ENCODE measurements at places on chromosomes 4 and X. TPM values are rescaled to one million over a fixed set of nuclear protein-coding genes. Genes with fewer than 3 reads are reported as not detected.

The PPP2R2C gene
- 12.3 TPM for total RNA-seq

The FGF13 gene
- total RNA-seq = 0.51 TPM

The LIN54 gene
- total RNA-seq = 7.4 TPM

The XAGE2 gene
- not detected for total RNA-seq

The TSPAN7 gene
- 26.5 TPM for total RNA-seq

The TCP11X2 gene
- not detected for total RNA-seq

The CXXC4 gene
- total RNA-seq = 5.4 TPM

The POU4F2 gene
- total RNA-seq = not detected

The TKTL2 gene
- total RNA-seq = not detected

The CTAG1B gene
- not detected for total RNA-seq

The MSMO1 gene
- 8.5 TPM for total RNA-seq

The ATG4A gene
- total RNA-seq = 18.0 TPM

The TSPAN5 gene
- 2.1 TPM for total RNA-seq

The DAPP1 gene
- total RNA-seq = 0.73 TPM

The GJB1 gene
- total RNA-seq = not detected

The ARSJ gene
- 0.54 TPM for total RNA-seq

The CACNA1F gene
- not detected for total RNA-seq

The SLC49A3 gene
- 17.3 TPM for total RNA-seq

The MAOA gene
- total RNA-seq = 102 TPM

The RELL1 gene
- total RNA-seq = 23.6 TPM

The ABCG2 gene
- 1.0 TPM for total RNA-seq

The ZNF185 gene
- total RNA-seq = 1.9 TPM

The POLR2B gene
- total RNA-seq = 69.1 TPM

The FAM114A1 gene
- total RNA-seq = 25.3 TPM

The MID2 gene
- total RNA-seq = 7.1 TPM

The CENPVL3 gene
- not detected for total RNA-seq

The BBS12 gene
- 6.8 TPM for total RNA-seq

The PAGE4 gene
- not detected for total RNA-seq

The UGT8 gene
- total RNA-seq = not detected
